PC-3 (cell line): ENCODE measurements at places on chromosomes 6 and 20. TPM values are rescaled to one million over a fixed set of nuclear protein-coding genes. Genes with fewer than 3 reads are reported as not detected.

Gene ZNF341
- 4.4 and 5.1 TPM in 2 replicates for total RNA-seq

Gene AIF1
- not detected in 2 replicates for total RNA-seq

- no peak for DNase-seq
These were observed 50.3 kb downstream of the FOXA2 start for GRCh38 chr20:22533823-22534751.

DNA sequence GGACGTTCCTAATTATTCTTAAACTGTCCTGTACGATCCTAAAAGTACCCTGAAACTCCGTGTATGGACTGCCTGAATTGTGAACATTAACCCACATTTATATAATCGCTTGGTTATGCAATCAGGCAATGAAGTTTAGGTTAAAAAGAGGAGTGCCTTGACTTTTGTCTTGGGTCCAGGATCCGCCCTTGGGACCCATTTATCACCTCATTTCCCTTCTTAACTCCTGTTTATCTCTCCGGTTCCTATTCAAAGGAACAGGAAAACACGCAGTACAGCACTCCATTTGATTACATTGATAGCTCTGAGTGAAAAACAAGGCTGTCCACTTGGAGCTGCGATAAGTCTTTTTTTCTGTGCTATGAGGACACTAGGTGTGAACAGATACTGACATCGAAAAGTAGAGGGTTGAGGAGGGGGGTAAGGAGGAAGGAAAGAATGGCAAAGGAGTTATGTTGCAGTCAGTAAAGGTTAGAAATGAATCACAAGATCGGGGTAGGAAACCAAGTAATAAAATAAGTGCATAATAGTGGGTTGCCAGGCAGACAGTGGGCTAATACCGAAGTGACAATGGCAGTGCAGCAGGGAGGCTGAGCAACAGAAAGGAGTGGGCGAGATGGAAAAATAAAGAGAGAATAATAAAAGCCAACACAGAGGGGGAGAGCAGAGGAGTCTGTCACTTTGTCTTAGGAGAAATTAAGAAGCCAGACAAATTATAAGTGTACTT is 15.9 kb upstream of the PCK1 start:
- DNase-seq: no peak

DNA sequence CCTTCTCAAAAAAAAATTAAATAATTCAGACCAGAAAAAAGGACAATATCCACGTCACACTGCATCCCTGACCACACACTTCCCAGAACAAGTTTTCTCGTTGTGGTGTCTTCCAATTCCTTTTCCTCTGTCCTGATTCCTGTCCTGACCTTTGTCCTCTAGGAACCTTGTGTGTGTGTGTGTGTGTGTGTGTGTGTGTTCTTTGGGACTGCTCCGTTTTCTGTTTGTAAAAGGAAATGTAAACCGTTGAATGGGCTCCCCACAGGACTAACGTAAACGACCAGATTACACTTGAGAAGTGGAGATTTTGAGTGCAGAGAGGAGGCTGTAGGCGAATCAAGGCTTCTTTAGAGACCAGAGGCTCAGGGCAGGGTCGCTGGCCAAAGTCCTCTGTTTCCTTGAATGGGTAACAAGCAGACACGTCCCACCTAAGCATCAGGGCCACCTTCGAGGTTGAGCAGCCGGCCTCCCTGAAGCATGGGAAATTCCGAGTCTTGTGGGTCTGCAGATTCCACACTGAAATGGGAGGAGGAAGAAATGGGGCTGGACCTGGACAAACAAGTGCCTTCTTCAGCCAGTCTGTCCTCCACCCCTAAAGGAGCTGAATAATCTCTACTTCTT is 7.3 kb downstream of the ZBTB46 start:
- DNase-seq: no peak

Gene GABRR1
- total RNA-seq: not detected in 2 replicates

GRCh38 chr20:60653111-60653845 is 598.8 kb upstream of the CDH4 start:
- DNase-seq: no peak

DNA sequence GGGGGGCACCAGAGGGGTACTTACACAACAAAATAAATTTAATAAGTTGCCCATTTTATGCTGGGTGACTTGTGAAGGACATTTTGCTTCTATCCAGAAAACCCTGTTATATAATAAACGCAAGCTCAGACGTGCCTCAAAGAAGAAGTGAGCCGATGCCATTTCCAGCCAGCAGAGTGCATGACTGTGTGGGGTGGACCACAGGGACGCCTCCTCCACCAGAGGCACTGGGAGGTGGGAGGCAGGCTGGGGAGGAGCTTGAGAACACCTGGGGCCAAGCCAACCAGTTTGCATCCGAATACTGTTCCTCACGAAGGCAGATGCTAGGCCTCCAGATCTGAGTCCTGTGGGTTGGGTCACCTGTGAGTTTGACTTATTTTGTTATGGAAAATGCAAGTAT is 363.8 kb downstream of the RNGTT start:
- DNase-seq: no peak

GRCh38 chr6:126439040-126439439 is 99.1 kb downstream of the CENPW start:
- no peak for DNase-seq

Gene IER3
- 1,173 and 1,198 TPM in 2 replicates for total RNA-seq

GRCh38 chr6:41408576-41408975 is 73.2 kb downstream of the NCR2 start:
- no peak for DNase-seq

- DNase-seq: peak; percentile 52
These were observed 114.9 kb downstream of the FRK start for GRCh38 chr6:115945812-115946211.

DNA sequence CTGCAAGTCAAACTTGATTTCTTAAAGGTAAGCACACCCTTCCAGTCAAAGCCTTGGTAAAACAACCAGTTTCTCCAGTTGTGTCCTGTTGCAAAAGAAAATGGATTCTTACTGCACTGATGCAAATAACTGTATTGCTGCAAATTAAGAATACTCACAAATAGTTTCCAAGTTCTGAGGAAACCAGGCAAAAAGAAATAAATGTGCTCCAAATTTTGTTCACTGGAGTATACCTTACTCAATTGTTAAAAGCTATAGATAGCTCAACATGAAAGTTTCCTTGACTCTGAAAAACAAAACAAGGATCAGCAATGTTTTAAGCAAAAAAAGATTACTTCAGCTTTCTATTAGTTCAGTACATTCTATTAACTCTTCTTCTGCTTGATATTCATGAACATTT is 75.2 kb downstream of the SLC16A10 start:
- DNase-seq: no peak

DNA sequence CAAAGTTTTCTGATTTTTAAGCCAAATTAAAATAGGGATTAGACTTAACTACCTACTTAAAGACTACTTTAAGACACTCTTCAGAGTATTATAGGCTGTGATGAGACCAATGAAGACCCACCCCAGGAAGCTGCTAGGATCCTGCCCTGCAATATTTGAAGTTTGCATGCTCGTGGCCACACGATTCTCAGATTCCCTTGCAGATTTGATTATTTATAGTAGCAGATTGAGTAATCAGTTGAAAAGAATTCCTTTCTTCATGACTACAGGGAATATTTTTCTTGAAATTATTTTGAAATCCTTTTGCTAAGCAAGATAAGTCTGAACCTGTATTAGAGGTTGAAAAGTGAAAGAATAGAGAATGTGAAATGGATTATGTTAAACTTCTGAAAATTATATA is 122.3 kb downstream of the B3GAT2 start:
- no peak for DNase-seq

DNA sequence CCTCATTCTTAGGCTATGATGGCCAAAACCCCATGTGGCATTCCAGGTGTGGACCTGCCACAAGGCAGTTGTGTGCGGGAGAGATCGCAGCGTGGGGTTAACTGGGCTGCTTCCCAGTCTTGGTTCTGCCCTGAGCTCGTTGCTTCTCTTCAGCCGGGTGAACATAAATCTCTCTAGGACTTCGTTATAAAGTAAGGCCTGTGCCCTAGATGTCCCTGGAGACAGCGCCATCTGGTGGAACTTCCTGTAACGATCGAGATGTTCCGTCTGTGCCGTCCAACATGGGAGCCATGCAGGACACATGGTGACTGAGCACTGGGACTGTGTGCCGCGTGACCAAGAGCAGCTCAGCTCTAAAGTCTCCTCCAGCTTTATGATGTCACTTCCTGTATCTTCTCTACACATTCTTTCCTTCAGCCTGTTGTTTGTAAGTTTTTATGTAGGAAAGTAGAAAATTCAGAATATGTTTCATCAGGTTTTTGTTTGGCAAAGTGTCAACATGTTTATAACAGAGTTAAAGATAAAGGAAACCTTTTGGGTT is 26.8 kb upstream of the RPP40 start:
- DNase-seq: peak; percentile 87

GRCh38 chr6:78157606-78158005 is 504.8 kb downstream of the MEI4 start:
- no peak for DNase-seq

Gene BMP2
- 0.40 and 0.73 TPM in 2 replicates for total RNA-seq

GRCh38 chr6:14373648-14374437 is 256.3 kb downstream of the CD83 start:
- DNase-seq: peak; percentile 12

- DNase-seq: no peak
These were observed 259.5 kb upstream of the JARID2 start for GRCh38 chr6:14986370-14986769.

GRCh38 chr6:52754443-52754842 is 8.8 kb downstream of the GSTA2 start:
- DNase-seq: no peak

DNA sequence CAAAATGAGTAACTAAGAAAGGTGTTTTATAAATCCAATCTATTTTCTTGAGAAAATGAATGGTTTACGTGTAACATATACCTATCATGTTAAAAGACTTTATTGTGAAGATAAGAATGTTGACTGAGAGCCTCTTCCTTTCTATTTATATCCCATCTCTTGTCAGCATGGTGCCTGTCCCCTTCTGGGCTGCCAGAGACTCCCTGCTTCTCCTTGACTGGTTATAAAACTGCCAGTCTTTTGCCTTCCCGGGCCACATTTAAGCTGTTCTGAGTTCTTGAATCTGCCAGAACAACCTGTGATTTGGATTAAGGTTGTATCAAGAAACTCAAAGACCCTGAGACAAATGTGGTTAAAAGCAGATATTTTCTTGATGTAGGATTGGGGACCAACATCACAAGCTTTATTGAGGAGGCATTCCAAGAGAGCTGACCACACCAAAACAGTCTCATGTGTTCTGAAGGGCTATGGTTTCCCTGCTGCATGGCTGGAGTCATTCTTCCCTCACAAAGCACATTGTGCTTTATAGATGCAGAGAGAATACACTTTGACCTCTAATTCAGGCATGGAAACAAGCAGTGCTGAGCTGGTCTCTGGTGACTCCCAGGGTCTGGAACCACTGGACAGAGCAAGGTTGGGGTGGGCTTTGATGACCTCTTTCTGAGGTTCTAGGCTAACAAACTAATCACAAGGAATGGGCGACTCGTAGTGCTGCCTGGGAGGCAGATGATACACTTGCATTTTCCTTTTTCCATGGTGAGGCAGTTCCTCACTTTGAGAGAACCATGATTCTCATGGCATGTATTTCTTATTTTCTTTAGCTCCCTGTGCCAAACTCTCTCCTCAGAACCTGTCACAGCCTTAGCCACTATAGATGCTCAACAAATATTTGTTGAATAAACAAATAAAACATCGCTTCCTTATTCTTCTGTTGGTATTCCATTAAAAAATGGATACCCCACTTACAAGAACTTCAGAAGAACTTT is 205.0 kb upstream of the PREP start:
- DNase-seq: no peak

GRCh38 chr6:44399991-44400390 is 12.5 kb downstream of the CDC5L start:
- no peak for DNase-seq

- no peak for DNase-seq
These were observed 13.8 kb downstream of the ITPR3 start for GRCh38 chr6:33634946-33635345.

GRCh38 chr20:14966203-14966602 is 628.8 kb upstream of the FLRT3 start:
- no peak for DNase-seq

Gene GHRH
- not detected in 2 replicates for total RNA-seq

GRCh38 chr20:59571151-59571550 is 33.2 kb upstream of the PHACTR3 start:
- no peak for DNase-seq

- peak; percentile 43 for DNase-seq
These were observed 114.7 kb downstream of the SASH1 start for GRCh38 chr6:148457137-148457842.

GRCh38 chr20:21450572-21450971 is 53.2 kb upstream of the NKX2-4 start:
- peak; percentile 76 for DNase-seq

DNA sequence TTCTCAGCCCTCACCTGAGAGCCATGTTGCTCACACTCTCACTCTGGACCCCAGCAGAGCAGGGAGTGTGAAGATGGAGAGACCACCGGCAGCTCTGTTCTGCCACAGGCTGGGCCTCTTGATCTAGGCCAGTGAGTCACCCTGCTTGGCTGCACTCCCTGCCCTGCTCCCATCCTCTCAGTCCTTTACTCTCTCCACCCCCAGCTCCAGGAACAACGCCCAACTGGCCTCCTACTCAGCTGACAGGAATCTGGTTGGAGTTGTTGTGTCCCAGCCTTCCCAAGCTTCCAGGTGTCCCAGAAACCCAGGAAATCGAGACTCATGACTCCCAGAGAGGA is at the start of gene PSORS1C1:
Gene PSORS1C1, plus strand, starts transcription at position 260 of the 338 bp plus-strand sequence. CDS start 14,833 bp downstream, outside the sequence.
- DNase-seq: peak; percentile 97

- no peak for DNase-seq
These were observed 256.7 kb downstream of the ATXN1 start for GRCh38 chr6:16504609-16505008.

- DNase-seq: no peak
These were observed 82.0 kb downstream of the SLC35F1 start for GRCh38 chr6:117989086-117989485.

DNA sequence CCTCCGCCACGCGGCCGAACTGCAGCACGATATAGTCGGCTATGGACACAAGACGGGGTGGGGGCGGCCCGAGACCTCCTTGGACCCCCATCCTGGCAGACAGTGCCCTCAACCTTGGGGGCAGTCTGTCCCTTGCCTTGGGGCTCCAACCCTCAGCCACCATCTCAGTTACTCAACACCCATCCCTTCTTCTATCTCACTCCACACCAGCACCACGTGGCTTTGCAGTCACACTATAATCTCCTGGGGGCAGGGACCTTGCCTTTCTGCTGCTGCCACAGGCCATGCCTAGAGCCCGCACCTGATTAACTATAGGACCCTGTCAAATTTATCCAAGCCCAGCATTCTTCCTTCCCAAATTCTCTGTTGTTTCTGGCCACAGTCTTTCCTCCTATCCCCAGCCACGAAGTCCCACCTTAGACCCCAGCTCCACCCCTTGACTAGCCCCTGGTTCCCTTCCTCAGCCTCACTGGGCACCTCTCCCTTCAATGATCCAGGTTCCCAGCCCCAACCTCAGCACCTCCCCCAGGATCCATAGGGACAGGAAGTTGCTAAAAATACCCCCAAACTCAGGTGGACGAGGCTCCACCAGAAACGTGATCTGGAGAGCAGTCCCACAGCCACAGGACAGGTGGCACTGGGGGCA is 1.7 kb upstream of the TEAD3 start:
- no peak for DNase-seq

Gene HAO1
- 0.33 TPM in 1 of 2 replicates, not detected in the other for total RNA-seq

Gene ADGRF5
- total RNA-seq: 0.75 and 1.6 TPM in 2 replicates
